ENCODE measurements at places on chromosomes 4 and X.

GRCh38 chrX:1496076-1496475 is 40.9 kb downstream of the P2RY8 start:
- DNase-seq, result no peak
- peaks cover 15% of the 10 kb centered on the region for H3K4me1 ChIP-seq
- no peaks in the 10 kb centered on the region for H3K27me3 ChIP-seq
- H3K27ac ChIP-seq, result no peak overlapping the region
- H3K4me3 ChIP-seq, result no peak overlapping the region

DNA sequence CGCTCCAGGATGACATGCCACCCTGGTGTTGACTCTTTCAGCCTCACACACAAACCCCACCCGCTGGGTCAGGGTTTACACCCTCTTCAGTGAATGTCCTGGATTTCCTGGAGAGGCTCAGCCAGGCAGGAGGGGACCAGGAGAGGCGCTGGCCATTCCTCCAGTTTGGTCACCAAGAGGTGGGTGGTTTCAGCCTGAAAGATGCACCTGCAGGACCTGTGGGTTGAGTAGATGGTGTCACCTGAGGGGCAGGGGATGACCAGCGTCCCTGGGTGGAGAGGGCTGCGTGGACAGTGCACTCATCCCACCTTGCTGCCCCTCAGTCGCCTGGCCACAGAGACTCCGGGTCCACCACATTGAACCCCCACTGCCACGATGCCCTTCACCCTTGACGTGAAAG is 179.7 kb downstream of the ASMT start:
- no peaks in the 10 kb centered on the region for H3K4me1 ChIP-seq
- H3K27me3 ChIP-seq, result no peaks in the 10 kb centered on the region
- DNase-seq, result no peak
- no peak overlapping the region for H3K27ac ChIP-seq

DNA sequence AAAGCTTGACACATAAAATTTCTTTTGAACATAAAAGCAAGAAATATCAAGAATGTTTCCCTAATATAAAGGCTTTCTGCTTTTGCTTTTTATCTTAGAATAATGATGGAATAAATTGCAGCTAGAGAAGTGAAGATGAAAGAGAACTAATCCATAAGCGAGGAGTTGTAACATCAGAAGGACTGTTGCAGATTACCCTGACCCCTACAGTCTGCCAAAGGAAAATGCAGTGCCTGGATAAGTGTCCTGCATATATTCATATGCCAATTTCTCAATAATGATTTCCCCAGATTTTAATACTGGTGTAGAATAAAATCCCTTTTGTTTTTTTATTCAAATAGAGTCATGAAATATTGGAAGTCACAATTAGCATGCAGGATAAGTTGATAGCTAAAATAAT is 115.9 kb downstream of the MAGEC2 start:
- H3K27me3 ChIP-seq, result no peaks in the 10 kb centered on the region
- H3K4me3 ChIP-seq, result no peak overlapping the region
- no peaks in the 10 kb centered on the region for H3K4me1 ChIP-seq
- no peak overlapping the region for H3K27ac ChIP-seq

GRCh38 chr4:145216535-145216934 is 36.1 kb upstream of the OTUD4 start:
- H3K4me3 ChIP-seq, result no peak overlapping the region
- H3K36me3 ChIP-seq, result no peaks in the 10 kb centered on the region
- DNase-seq, result no peak

GRCh38 chrX:65925005-65925404 is 114.9 kb downstream of the VSIG4 start:
- no peaks in the 10 kb centered on the region for H3K27me3 ChIP-seq
- no peak overlapping the region for H3K27ac ChIP-seq
- no peaks in the 10 kb centered on the region for H3K36me3 ChIP-seq
- no peak for DNase-seq
- peaks cover 48% of the 10 kb centered on the region for H3K4me1 ChIP-seq
